ENCODE measurements at places on chromosomes 2 and 18.

- DNase-seq = no peak
Observed at GRCh38 chr18:59219672-59220163, at the start of gene GRP. Gene GRP (plus strand): TSS chr18:59220158. CDS start chr18:59220266, 108 bp downstream.

DNA sequence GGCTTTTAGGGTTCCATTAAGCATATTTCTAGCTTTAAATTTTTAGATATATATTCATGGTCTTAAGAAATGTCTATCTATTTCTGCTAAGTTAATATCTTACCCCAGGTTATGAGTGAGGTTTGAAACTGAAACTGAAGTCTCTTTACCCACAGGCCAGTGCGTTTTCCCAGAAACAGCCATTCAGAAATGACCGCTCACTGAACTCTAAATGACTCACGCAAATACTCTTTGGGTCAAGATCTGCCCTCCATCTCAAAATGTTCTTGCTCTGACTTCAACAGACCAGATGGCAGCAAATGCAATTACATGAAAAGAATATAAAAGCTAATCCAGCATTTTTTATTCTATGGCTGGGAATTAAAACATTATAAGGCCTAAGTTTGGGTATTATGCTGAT, 315.2 kb downstream of the TDRD15 start:
- DNase-seq = no peak

- DNase-seq = no peak
Observed at GRCh38 chr2:50746526-50746925, 285.4 kb downstream of the NRXN1 start.

DNA sequence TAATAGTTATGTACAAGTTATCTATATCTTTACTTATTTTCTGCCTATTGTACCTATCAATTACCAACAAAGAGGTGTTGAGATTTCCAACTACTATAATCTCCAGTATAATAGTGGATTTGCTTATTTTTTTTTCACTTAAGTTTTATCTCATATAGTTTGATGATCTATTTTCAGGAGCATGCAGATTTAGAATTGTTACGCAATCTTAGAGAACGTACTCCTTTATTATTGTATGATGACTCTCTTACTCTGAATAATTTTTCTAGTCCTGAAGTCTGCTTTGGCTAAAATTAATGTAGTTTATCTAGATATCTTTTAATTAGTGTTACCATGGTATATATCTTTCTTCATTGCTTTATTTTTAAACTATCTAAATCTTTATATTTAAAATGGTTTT, 205.2 kb downstream of the SCG2 start:
- no peak for DNase-seq

All from activated CD8-positive, alpha-beta memory T cell treated with anti-CD3 and anti-CD28 coated beads for 1 hour (primary cell).